Aorta (tissue), 5 donors: ENCODE measurements at places on chromosomes 1 and 21.

DNA sequence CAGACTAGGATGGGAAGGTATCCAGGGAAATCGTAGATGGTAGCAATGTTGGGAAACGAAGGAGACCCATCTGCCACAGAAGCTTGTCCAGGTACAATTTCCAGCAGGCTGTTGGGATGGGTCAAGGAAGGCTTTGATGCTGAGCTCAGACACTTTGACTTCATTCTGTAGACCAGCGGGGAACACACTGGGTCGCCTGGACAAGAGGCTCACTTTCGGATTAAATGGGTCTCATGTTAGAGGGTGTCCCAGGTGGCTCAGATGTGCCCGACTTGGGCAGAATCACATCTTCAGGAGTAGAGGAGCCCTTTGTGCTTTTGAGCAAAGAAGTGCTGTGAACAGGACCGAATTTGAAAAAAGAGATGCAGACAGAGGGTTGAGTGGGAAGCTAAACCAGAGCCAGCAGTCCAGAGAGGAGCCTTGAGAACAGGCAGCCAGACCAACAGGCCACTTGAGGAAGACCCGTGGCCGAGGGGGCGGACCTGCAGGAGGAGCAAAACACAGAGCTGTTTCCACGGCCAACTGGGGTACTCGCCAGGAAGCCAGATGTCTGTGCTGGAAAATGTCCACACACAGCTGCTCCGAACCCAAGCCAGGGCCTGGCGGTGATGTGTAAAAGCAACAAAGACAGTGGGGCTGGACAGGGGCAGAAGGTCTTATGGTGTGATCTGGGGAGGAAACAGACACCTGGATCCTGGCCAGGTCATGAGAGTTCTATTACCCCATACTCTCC lies 146.9 kb downstream of the AJAP1 start:
- peak; percentile 54 for DNase-seq

- no peak for DNase-seq
Observed at GRCh38 chr1:67274623-67275325, 32.9 kb upstream of the IL12RB2 start.

- DNase-seq: no peak
Observed at GRCh38 chr1:174218983-174219382, 59.7 kb downstream of the RABGAP1L start.

- DNase-seq: no peak
Observed at GRCh38 chr1:11062965-11063401, 3.2 kb upstream of the SRM start.

DNA sequence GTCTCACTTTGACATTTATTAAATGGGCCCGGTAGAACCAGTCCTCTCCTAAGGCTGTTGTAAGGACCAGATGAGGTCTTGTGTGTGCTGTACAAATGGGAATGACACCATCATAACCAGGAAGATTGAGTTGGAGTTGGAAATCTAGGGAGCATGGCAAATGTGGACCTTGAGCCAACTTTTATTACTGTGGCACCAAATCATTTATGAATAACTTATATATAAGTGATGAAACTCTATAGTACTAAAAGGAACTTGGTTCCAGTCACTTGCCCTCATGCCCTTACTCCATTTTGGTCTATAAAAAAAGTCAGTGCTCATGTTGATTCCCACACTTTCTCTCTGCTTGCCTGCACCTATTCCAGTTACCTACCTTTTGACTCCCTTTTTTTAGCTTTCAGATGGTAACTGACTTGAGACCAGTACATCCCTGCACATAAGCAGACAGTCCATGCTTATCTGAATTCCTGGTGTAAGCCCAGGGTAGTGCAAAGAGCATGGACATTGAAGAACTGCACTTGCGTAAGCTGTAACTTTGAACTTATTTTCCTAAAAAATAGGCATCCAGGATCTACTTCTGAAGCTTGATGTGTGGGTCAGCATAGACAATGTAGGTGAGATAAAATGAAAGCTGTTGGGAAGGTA lies 210.6 kb downstream of the PBX1 start:
- no peak for DNase-seq

DNA sequence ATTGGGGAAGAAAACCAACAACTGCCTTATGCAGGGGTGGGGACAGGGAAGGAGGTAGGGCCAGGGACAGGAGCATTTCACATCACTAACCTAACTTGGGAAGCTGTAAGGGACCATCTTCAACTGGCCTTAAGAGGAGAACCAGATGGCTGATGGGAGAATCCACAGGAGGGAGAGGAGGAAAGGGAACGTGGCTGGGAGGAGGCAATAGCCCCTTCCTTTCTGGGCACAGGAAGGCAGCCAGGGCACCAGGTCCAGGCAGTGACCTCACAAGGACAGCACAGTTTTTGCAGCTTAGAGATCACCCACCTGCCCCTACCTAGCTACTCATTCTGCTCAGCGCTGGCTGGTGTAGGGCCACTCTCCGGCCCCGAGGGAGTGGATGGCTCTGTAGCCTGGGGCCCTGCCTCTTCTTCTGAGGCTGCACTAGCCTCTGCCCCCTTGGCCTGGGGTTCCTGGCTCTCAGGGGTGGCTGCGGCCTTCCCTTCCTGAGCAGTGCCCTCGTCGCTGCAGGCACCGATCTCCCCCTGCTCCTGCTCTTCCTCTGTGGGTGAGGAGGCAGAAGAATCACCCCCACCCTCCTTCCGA lies 1.7 kb downstream of the MARCKSL1 start:
- peak; percentile 40 for DNase-seq

GRCh38 chr1:57131701-57132394 lies 166.0 kb upstream of the C8B start:
- no peak for DNase-seq

GRCh38 chr1:43267291-43267805 lies 2.4 kb upstream of the TMEM125 start:
- DNase-seq: no peak

GRCh38 chr21:44942566-44942965 lies 2.7 kb downstream of the SLX9 start:
- no peak for DNase-seq

DNA sequence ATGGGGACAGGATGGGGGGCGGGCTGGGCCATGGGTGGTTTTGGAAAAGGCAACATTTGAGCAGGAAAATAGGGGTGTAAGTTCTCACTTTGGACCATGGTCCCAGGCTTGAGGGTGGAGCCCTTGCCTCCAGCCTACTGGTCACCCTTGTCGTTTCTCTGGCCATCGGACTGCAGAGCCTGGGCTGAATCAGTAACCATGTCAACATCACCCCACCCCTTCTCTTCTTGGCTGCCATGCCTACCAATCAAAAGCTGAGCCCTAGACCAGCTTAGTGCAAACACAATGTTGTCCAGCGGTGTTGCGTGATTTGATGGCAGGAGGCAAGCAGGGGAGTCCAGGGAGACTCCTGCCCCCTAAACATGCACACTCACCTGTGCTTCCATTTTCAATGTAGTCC lies 231.0 kb upstream of the KAZN start:
- no peak for DNase-seq

GRCh38 chr1:25041916-25042315 lies 111.8 kb upstream of the RUNX3 start:
- DNase-seq: no peak

- DNase-seq: peak; percentile 72
Observed at GRCh38 chr1:156743367-156744302, 2.7 kb upstream of the MRPL24 start.

DNA sequence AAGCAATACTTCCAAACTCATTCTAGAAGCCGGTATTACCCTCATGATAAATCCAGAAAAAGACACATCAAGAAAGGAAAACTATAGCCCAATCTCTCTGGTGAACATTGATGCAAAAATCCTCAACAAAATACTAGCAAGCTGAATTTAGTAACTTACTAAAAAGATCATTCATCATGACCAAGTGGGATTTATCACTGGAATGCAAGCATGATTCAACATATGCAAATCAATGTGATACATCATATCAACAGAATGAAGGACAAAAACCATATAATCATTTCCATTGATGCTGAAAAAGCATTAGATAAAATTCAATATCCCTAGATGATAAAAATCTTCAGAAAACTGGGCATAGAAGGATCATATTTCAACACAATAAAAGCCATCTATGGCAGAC lies 402.9 kb downstream of the TGFB2 start:
- no peak for DNase-seq

DNA sequence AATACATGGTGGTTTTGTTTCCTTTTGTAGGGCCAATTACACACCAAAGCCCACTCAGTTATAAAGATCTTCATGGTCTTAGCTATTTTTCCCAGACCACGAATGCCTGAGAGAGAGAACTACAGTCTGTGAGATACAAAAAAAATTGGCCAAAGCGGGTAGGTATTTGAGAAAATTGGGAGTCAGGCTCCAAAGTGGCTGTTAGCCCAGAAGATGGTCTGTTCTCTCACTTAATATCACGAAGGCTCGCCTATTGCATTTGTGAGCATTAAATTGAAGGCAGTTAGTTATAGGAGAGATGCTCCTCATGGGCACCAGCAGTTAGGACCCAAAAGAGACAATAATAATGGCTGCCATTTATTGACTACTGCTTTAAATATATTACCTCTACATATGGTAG lies 342.7 kb downstream of the PLPP3 start:
- DNase-seq: no peak

DNA sequence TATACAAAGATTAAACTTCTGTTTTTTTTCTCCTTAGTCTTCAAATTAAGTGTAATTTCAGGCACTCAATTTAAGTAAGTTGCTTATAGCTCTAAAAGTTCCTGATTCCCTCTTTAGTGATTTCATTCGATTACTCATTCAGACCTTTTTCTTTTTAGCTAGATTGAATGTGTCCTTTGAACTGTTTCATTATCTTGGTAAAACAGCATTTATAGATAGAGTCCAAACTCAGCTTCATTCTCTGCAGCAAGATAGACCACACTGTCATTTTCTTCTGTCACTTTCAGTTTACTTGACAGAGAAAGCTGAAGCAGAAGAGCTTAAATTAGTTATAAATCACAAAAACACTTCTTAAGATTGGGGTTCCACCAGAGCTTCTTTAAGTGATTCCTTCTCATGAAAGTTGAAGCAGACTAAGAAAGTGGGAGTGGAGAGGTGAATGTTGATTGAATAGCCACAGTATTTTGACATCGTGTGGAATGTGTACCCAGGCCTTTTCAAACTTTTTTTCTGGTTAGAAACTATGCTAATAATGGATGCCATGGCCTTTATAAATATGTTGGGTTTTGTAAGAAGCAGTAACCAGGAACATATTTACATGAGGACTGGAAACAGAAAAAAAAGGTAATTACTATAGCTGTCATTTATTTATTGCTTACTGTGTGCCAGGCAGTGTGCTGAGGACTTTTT lies 52.2 kb downstream of the ZBTB40 start:
- no peak for DNase-seq

DNA sequence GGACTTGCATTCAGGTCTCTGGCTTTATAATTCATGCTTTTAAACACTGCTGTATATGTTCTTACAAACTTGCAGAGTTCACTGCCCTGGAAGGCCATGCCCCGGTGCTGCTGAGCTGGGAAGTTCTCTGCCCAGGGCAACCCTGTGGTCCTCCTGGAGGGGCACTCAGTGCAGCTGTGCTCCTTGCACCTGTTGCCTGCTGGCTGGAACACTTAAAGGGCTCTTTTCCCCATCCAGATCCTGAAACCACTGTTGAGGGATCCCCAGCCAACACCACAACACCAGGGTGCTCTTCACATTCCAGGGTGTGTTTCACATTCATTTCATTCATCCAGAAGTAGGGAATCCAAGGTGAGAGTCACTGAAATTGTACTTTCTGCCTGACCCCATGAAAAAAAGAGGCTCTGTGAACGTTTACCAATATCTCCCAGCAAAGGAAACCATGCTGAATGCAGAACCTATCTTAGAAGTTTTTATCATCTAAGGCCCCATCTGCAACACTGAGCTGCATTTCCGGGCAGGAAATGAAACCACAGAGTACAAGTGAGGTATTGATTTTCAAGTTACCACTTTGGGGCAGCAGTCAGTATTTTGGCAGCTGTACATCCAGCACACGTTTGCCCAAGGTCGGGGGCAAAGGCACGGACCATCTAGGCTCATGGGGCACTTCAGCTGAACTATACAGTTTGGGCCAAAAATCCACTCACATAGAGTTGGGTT lies 16.4 kb upstream of the KIAA0040 start:
- DNase-seq: no peak

- DNase-seq: no peak
Observed at GRCh38 chr1:246503341-246503740, 3.7 kb downstream of the SMYD3 start.

DNA sequence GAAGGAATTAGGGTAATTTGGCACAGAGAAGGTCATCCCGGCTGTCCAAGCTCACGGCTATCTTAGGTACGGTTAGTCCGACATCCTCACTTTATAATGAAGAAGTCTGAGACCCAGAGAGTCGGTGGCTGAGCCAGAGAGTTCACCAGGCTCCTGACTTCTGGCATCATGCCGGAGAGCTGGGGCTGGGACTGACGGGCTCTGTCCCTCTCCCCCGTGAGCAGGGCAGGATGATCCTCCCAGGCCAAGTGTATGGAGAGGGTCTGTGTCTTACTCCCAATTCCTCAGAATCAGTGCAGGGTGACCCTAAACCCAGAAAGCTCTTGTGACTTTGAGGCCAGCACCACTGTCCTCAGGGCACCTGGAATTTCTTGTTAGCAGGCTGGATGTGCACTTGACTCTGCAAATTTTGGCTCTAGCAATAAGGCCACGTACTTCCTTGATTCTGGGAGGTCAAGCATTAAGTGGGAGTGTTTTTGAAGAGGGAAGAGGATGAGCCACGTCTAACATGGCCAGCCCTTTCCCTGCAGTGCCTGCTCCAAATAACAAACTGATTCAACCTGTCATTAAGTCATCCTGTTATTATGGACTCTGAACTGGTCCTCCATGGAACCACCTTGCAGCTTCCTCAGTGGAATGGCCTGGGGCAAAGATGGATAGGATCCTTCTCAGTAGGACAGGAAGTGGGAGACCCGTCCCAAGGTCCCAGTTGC lies 20.8 kb upstream of the BTG2 start:
- no peak for DNase-seq

DNA sequence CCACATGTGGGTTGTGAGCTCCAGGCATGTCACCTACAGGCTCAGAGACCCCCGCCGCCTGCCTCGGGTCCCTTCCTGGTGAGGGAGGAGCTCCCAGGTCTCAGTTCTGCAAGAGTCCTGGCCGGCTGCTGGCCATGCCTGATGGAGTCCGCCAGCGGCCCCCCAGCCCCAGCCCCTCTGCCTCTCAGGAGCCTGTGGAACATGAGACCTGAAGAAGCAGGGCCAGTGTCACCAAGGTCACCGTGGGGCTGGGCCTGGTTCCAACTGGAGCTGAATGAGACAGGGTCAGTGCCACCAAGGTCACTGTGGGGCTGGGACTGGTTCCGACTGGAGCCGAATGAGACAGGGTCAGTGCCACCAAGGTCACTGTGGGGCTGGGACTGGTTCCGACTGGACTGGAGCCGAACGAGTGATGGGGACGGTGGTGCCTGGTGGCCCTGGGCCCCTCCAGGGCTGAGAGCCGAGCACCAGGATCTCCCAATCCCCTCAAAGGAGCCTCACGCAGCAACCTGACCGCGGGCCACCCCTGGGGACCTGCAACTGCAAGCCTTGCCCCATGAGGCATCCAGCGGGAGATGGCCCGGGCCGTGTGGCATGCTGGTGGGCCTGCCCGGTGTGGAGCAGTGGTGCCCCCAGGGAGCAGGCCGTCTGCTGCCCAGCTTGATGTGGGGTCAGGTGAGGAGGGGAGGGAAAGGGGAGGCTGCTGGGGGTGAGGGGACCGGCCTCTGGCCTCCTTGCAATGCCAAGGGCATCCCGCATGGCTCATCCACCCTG lies 14.5 kb upstream of the PTTG1IP start:
- no peak for DNase-seq
